ENCODE measurements at places on chromosomes 16 and 17. TPM values are rescaled to one million over a fixed set of nuclear protein-coding genes. Genes with fewer than 3 reads are reported as not detected.
A peak's percentile ranks its signal among the peaks of the same experiment; 100 is the strongest.

GRCh38 chr17:67742025-67742424 lies 24.3 kb downstream of the NOL11 start:
- no peak for DNase-seq

- no peak for DNase-seq
Measured at GRCh38 chr17:6830383-6830986, 1.0 kb downstream of the TEKT1 start.

- DNase-seq: no peak
Measured at GRCh38 chr17:29070781-29071180, 27.8 kb downstream of the PIPOX start.

DNA sequence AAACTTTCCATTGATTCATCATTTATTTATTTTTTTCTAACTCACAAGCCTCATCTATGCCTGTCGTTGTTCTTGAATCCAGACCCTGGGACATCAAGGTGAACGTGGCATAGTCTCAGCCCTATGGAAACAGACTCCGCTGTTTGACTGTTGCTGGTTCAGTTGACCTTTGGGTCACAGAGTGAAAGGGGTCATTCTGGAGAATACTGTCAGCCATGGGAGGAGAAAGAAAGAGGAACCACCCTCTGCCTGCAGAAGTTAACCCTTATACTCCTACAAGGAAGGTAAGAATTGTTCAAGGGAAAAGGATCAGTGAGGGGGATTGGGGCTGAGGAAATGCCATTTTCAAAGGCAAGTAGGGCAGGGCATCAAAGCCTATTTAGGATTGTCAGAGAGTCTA lies 387.6 kb upstream of the MAF start:
- no peak for DNase-seq

GRCh38 chr17:1376061-1376460 lies 24.0 kb downstream of the YWHAE start:
- DNase-seq: no peak

GRCh38 chr16:1102921-1103635 lies 7.0 kb upstream of the C1QTNF8 start:
- peak; percentile 29 for DNase-seq

GRCh38 chr16:63883091-63883490 lies 1238.8 kb downstream of the CDH11 start:
- DNase-seq: no peak

- DNase-seq: no peak
Measured at GRCh38 chr17:33964344-33964979, 290.6 kb upstream of the CCL2 start.

- no peak for DNase-seq
Measured at GRCh38 chr17:77471984-77472461, 331.3 kb downstream of the SEC14L1 start.

DNA sequence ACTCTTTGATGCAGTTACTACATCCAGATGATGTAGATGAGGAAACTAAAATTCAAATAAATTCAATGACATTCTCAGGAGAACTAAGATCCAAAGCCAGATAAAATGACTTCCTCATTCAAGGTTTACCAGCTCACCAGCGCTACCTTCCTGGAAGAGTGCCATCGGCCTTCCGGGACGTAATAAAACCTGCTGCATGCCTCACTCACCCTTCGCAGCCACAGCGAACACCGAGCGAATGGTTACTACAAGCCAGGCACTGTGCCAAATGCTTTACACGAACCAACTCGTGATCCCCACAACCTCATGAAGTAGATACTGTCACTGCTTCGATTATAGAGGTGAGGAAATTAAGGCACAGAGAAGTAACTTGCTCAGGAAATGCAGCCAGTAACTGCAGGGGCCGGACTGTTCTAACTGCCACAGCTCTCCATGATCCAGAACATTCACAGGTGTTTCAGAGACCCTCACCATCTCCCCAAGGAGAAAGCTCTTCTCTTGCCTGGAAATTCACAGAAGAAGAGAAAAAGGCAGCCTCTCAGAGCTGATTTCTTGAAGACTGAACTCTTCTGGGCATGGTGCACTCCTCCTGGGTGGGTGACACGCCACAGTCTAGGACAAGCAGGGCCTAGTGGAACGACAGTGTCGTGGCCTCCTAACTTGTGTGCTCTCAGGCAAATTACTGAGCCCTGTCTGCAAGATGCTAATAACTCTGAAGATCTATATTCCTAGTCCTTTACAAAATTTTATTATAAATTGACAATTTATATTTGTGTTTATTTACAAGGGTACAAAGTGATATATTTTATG lies 46.8 kb downstream of the HIC1 start:
- DNase-seq: no peak

DNA sequence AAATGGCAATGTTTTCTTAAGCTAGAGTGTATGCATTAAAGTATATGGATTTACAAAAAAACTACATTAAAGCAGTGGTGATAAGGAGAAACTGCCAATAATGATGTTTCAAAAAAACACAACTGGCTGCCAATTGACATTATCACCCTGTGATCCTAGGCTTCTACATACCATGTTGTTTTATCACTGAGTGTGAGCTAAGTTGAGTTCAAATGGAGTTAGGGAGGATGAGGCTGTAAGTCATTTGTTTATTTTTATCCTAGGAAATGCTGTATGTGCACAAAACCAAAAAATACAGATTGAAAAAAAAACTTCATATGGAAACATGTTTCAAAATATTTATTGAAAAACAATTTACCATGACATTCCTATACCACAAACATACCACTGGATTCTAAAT lies 22.9 kb downstream of the CHCT1 start:
- DNase-seq: no peak

DNA sequence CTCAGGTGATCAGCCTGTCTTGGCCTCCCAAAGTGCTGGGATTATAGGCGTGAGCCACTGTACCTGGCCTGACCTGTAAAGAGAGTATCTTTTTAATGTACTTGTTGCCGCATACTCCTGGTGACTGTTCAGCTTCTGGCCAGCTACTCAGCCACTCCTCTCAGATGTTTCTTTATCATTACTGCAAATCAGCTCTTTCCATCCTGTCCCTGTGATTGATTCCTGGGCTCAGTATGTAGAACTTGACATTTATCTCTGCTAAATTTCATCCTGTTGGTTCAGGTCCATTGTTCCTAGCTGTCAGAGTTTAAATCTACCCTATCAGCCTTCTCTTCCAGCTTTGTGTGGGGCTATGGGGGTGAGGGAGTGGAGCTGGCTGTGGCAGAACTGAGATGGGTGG lies 211.5 kb upstream of the ASIC2 start:
- no peak for DNase-seq

DNA sequence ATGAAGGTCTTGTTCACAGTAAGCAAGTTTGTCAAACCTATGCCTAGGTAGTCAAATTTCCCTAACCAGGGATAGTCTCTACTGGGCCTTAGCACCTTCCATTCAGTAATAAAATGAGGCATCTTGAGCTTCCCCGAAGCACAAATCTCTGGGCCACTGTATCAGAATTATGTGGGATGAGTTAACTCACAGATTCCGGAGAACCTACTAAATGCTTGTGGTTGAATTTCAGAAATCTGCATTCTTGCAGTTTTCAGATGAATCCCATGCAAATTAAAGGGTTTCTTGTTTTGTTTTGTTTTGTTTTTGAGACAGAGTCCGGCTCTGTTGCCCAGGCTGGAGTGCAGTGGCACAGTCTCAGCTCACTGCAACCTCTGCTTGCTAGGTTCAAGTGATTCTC lies 478.8 kb upstream of the HSBP1 start:
- no peak for DNase-seq

DNA sequence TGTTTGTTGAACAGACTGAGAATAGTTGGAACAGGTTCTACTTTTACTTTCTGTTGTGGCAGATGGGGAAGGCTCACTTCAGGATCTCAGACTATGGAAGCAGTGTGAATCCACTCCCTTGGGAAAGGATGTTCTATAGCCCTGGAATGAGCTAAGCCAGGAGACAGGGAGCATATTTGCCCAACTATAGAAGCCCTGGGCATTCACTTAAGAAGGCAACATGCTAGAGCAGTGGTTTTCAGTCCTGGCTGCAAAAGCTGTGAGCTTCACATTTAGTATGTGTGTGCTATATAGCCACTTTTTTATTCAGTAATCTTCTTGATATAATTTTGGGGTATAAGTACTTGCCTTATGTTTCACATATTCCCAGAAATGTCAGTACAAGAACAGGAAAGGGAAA lies 1.2 kb upstream of the KRT32 start:
- no peak for DNase-seq

PYDC1 gene
- total RNA-seq: not detected

CRYM gene
- total RNA-seq: 1.4 TPM

FSCN2 gene
- 0.95 TPM for total RNA-seq

ITGB4 gene
- 27.0 TPM for total RNA-seq

All from omental fat pad (tissue), 4 donors.